ENCODE measurements at places on chromosomes 7 and 10.
A peak's percentile ranks its signal among the peaks of the same experiment; 100 is the strongest.

DNA sequence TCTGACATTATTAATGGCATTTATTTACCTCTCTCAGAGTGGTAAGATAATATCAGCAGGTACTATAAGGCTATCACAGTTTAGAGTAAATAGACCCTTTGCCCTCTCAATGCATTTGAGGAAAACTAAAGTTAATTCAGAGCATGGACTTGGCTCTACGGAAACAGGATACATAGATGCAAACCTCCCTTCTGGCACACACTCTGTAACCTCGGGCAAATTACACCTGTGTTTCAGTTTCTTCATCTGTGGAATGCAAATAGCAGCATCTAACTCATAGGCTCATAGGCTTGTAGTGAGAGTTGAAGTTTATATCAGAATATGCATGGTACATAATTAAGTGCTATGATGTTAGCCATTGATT is 5.6 kb downstream of the RAPGEF5 start:
- H3K27me3 ChIP-seq, result no peaks in the 10 kb centered on the region
- no peak overlapping the region for H3K27ac ChIP-seq
- no peak for DNase-seq
- no peak overlapping the region for H3K4me3 ChIP-seq
- peaks cover 7% of the 10 kb centered on the region for H3K4me1 ChIP-seq

GRCh38 chr10:107492389-107492788 is 327.9 kb upstream of the SORCS1 start:
- H3K27me3 ChIP-seq, result no peaks in the 10 kb centered on the region
- no peak overlapping the region for H3K27ac ChIP-seq
- no peak overlapping the region for H3K4me3 ChIP-seq
- no peaks in the 10 kb centered on the region for H3K4me1 ChIP-seq
- H3K36me3 ChIP-seq, result no peaks in the 10 kb centered on the region
- DNase-seq, result no peak

DNA sequence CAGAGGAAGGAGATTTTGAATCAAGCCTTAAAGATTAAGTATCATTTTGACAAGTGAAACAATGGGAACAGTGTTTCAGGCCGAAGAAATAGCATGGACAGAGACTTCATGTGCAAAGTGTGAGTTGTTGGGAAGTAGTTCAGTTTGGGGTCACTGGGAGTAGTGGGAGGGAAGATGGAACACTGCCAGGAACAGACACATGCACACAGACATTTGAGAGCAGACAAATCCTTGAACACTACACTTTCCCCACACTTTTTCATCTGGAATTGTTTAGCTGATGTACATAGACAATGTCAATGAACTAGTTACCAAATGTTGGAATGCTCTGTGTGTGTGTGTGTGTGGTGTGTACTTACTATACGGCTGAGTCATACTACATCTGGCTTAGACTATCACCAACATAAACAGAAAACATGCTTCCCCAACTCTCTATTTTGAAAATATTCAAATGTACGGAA is 52.4 kb upstream of the LRRC17 start:
- H3K27ac ChIP-seq, result no peak overlapping the region
- H3K4me1 ChIP-seq, result peaks cover 3% of the 10 kb centered on the region
- H3K27me3 ChIP-seq, result no peaks in the 10 kb centered on the region

GRCh38 chr7:1247527-1248041 is 14.9 kb downstream of the UNCX start:
- DNase-seq, result no peak
- peaks cover 27% of the 10 kb centered on the region for H3K4me1 ChIP-seq
- peaks cover 86% of the 10 kb centered on the region for H3K27me3 ChIP-seq
- H3K27ac ChIP-seq, result no peak overlapping the region

GRCh38 chr7:121006711-121007315 is 18.3 kb downstream of the CPED1 start:
- no peaks in the 10 kb centered on the region for H3K4me1 ChIP-seq
- H3K27ac ChIP-seq, result no peak overlapping the region
- H3K4me3 ChIP-seq, result no peak overlapping the region
- H3K36me3 ChIP-seq, result no peaks in the 10 kb centered on the region
- no peaks in the 10 kb centered on the region for H3K27me3 ChIP-seq

DNA sequence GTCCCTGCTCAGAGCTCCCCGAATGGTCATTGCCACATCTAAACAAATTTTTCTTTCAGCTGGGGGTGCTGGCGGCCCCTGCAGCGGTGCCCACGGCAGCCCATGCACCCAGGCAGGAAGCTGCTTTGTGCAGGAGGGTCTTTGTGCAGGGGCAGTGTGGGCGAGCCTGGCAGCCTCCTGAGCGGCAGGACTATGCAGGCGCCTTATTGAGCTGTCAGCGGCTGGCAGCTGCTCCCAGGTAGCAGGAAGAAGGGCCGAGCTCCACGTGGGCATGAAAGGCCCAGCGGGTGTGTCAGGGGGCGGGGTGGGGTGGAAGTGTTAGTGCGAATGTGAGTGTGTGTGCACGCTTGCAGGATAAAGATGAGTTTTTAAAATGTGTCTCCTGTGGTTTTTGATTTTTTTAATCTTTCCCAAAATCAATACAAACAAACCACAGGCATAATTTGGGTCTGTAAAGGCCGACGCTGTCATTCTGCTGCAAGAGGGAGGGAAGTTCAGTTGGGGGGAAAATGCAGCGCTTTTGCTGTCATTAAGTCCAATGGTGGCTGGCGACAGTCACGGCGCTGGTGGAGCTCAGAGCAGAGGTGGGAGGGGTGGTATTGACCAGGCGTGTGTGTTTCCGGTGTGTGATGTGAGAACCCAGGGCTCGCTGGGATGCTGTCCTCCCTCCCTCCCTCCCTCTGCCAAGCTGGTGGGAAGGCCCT is 83.9 kb downstream of the LHPP start:
- H3K27ac ChIP-seq, result no peak overlapping the region
- no peak for DNase-seq
- no peak overlapping the region for H3K4me3 ChIP-seq
- H3K36me3 ChIP-seq, result no peaks in the 10 kb centered on the region
- no peaks in the 10 kb centered on the region for H3K4me1 ChIP-seq
- no peaks in the 10 kb centered on the region for H3K27me3 ChIP-seq

DNA sequence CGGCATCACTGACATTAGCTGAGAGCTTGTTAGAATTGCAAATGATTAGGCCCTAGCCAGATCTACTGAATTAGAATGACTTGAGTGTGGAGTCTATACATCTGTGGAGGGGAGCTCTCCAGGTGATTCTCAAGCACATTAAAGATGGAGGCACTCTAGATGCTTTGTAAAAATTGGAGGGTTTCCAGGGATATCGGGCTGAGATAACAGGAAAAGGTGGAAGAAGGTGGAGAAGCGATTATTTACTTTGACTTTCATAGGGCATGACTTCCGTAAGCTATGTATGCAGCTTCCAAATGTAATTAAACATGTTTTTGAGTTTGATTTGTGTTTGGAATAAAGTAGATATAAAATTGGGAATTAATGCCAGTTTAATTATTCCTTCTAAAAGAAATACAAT is 235.0 kb upstream of the PTN start:
- no peak overlapping the region for H3K4me3 ChIP-seq
- H3K27me3 ChIP-seq, result no peaks in the 10 kb centered on the region
- no peak for DNase-seq
- no peaks in the 10 kb centered on the region for H3K36me3 ChIP-seq

DNA sequence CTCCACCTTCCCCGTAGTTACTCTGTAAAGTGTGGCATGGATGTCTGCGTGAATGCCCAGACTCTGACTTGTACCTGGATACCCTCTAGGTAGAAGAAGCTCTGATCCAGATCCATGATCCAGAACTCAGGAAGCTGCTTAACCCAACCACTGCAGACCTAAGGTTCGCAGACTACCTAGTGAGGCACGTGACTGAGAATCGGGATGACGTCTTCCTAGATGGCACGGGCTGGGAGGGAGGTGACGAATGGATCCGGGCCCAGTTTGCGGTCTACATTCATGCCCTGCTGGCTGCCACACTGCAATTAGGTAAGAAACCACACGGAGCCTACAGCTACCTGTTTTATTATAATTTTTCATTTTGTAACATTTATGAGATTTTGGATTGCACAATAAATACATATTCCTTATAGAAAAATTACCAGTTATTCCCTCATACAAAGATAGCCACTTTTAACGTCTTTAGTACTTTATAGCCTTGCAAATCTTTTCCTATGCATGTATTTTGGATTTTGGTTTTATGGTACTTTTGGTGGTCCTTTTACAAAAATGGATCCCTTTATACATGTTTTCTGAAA is 77.9 kb downstream of the AVL9 start:
- no peak for DNase-seq
- H3K4me1 ChIP-seq, result no peaks in the 10 kb centered on the region
- no peak overlapping the region for H3K4me3 ChIP-seq
- H3K27me3 ChIP-seq, result no peaks in the 10 kb centered on the region
- H3K36me3 ChIP-seq, result peaks cover 6% of the 10 kb centered on the region

DNA sequence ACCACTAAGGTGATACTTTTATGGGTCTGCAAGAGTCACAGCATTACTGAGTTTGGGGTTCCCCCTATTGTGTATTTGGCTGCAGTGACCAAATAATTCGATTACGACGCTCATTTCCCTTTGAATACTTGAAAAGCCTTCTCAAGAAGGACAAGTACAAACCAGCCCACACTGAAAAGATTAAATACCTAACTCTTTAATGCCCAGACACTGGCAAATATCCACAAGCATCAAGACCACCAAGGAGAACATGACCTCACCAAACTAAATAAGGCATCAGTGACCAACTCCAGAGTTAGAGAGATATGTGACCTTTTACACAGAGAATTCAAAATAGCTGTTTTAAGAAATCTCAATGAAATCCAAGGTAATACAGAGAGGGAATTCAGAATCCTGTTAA is 31.8 kb upstream of the SFTPD start:
- DNase-seq, result no peak
- H3K4me3 ChIP-seq, result no peak overlapping the region
- no peaks in the 10 kb centered on the region for H3K36me3 ChIP-seq
- peaks cover 4% of the 10 kb centered on the region for H3K4me1 ChIP-seq
- H3K27me3 ChIP-seq, result peaks cover 21% of the 10 kb centered on the region

GRCh38 chr7:31027161-31027965 is 24.7 kb upstream of the ADCYAP1R1 start:
- peak; percentile 55 for DNase-seq
- no peak overlapping the region for H3K27ac ChIP-seq
- H3K27me3 ChIP-seq, result no peaks in the 10 kb centered on the region
- H3K36me3 ChIP-seq, result no peaks in the 10 kb centered on the region

GRCh38 chr7:29113384-29114102 is 32.8 kb downstream of the CPVL start:
- peaks cover 3% of the 10 kb centered on the region for H3K4me1 ChIP-seq
- DNase-seq, result peak; percentile 27
- no peaks in the 10 kb centered on the region for H3K27me3 ChIP-seq
- H3K27ac ChIP-seq, result no peak overlapping the region
- H3K4me3 ChIP-seq, result no peak overlapping the region

DNA sequence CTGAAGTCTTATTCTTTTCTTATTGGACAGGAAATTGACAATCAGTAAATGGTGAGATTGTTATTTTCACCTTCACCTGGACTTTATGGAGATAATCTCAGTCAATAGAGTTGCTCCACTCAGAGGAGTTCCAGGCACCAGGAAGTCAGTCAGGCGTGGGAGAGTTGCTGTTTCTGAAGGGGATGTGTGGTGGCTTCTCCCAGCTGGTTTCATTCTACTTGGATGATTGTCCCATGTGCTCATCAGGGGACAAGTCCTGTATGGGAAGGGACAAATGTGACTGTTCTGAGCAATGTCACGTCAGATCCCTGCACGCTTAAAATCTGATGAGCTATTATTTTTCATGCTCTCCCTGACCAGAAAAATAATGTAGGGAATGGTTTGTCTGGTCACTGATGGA is 222.5 kb upstream of the PITRM1 start:
- no peaks in the 10 kb centered on the region for H3K4me1 ChIP-seq
- H3K4me3 ChIP-seq, result no peak overlapping the region
- H3K36me3 ChIP-seq, result no peaks in the 10 kb centered on the region
- no peak overlapping the region for H3K27ac ChIP-seq

DNA sequence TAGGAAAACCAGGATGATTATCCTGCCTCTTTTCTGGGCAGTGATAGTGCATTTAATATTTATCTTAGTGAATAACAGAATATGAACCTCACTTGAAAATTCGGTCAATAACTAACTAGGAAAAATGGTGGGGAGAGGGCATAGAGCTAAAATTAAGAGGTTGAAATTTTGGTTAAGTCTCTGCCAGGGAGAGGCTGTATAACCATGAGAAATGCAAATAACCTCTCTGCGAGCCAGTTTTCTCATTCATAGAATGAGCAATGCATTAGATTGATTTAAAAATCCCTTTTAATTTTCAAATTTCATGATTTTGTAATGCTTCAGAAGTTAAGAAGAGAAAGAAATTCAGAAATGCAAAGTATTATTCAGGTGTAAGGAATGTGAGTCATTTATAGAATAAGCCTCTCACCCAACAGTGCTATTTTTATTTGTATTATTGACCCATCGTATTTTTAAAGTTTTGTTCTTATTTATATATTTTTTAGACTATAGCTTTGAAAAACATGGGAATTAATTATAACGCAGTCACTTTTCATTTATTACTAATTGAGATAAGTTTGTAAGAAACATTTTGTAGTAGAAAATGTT is 104.7 kb downstream of the PHF14 start:
- H3K4me1 ChIP-seq, result no peaks in the 10 kb centered on the region
- no peaks in the 10 kb centered on the region for H3K36me3 ChIP-seq

- H3K36me3 ChIP-seq, result no peaks in the 10 kb centered on the region
- no peak overlapping the region for H3K27ac ChIP-seq
- no peaks in the 10 kb centered on the region for H3K4me1 ChIP-seq
- no peak overlapping the region for H3K4me3 ChIP-seq
- no peak for DNase-seq
Observed at GRCh38 chr10:126302476-126302756, 85.9 kb downstream of the ADAM12 start.

- no peak overlapping the region for H3K4me3 ChIP-seq
- H3K36me3 ChIP-seq, result no peaks in the 10 kb centered on the region
- H3K4me1 ChIP-seq, result no peaks in the 10 kb centered on the region
- no peak overlapping the region for H3K27ac ChIP-seq
- H3K27me3 ChIP-seq, result no peaks in the 10 kb centered on the region
Observed at GRCh38 chr7:20521243-20521642, 94.2 kb upstream of the ABCB5 start.

DNA sequence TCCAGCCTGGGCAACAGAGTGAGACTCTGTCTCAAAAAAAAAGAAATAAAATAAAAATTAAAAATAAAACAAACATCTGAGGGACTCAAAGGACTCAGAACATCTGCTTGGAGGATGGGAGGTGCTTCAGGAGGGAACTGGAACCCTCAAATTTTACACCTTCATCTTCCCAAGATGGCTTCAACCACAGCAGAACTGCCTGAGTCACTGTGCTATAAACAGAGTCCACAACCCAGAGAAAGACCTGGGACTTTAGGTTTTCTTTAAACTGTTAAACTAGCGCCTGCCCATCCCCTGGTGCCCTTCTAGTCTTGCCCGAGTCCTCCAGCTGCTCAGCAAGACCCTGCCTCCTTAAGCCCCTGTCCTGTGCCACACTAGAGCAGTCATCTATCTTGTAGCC is 40.8 kb downstream of the RGS10 start:
- no peaks in the 10 kb centered on the region for H3K36me3 ChIP-seq
- H3K4me1 ChIP-seq, result no peaks in the 10 kb centered on the region
- H3K27ac ChIP-seq, result no peak overlapping the region

All from H1 (cell line).